ENCODE measurements at places on chromosomes 5 and 9.

GRCh38 chr5:146130440-146131045 lies 25.2 kb upstream of the PLAC8L1 start:
- DNase-seq = no peak

DNA sequence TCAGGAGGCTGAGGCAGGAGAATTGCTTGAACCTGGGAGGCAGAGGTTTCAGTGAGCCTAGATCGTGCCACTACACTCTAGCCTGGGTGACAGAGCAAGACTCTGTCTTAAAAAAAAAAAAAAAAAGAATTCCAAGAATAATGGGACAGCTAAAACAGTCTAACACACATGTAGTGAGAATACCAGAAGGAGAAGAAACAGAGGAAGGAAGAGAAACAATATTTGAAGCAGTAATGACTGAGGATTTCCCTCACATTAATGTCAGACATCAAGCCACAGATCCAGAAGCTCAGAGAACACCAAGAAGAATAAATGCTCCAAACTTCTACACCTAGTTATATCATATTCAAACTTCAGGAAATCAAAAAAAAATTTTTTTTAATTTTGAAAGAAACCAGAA lies 47.1 kb upstream of the EFNA5 start:
- DNase-seq = no peak

GRCh38 chr9:112249277-112249676 lies 74.2 kb upstream of the SUSD1 start:
- no peak for DNase-seq

- no peak for DNase-seq
Observed at GRCh38 chr5:1824903-1825841, 24.0 kb downstream of the NDUFS6 start.

GRCh38 chr5:152694231-152694630 lies 289.2 kb upstream of the NMUR2 start:
- DNase-seq = no peak

- DNase-seq = no peak
Observed at GRCh38 chr5:115577329-115577728, 24.9 kb downstream of the TICAM2 start.

GRCh38 chr9:69121155-69122081 lies 52.7 kb upstream of the TJP2 start:
- no peak for DNase-seq

GRCh38 chr5:111511174-111511830 lies 1.0 kb downstream of the STARD4 start:
- no peak for DNase-seq

DNA sequence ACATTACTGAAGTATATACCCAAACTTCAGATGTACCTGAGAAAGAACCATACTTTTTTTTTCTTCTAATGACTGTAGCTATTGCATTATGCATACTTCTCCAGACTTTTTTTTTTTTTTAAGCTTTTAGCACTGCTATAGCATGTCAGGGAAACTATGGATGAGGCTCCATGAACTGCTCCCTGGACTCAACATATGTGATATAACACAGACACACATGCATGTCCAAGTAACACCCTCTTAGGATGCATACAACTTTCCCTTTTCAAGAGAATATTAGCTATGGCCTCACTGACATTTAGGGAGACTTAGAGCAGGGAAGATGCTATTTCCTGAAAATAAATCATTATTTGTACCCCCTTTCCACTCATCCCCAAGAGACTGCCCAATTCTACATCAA lies 499 bp upstream of the ASPN start:
- no peak for DNase-seq

DNA sequence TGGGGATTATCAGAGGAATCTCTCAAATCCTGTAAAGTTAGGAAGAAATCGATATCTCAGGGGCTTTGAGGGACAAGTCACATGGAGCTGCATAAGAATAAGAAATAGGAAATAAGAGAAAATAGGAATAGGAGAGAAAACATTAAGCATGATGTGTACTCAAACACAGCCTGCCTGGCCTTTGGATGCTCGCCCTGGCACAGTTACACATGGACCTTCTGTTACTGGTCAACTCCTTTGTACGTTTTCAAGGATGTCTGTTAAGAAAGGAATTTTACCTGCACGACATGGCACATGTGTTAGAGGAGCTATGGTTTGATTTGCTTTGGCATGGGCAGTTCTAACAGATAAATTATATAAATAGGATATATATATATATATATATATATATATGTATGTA lies 321.2 kb downstream of the CDH12 start:
- DNase-seq = no peak

DNA sequence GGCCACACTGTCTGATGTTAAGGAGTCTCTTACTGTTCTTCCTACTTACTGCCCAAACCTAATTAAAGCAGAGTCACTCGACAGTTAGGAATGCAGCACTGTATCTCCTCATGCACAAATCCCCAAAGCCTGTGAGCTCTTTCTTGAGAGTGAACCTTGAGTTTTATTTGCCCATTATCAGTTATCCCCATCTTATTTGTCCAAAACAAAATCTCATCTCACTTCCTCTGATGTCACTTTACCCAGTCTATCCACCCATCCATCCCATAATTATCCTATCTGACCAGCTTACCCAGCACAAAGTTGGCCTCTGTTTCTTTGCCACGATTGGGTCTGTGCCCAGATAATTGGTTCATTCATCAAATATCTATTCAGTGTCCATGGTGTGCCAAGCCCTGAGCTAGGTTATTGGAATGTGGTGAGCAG lies 250.8 kb downstream of the SLIT3 start:
- DNase-seq = no peak

- DNase-seq = no peak
Observed at GRCh38 chr9:105835721-105836120, 141.4 kb downstream of the TMEM38B start.

- no peak for DNase-seq
Observed at GRCh38 chr5:90144625-90145327, 264.8 kb downstream of the CETN3 start.

DNA sequence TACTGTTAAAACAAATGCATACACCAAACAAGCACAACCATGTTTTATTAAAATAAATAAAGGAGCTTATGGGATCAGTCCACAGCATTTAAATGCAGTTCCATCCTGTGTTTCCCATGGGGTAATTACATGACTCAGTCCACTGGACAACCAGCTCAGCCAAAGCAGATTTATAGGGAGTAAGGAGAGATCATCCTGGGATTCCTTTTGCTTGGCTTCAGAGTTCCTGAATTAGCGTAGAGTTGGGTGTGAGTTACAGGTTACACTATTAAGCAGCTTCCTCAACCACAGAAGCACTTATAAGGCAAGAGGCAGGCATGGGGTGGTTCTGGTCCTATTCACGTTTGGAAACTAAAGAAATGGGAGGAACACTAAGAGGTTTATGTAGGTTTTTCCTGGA lies 381.1 kb upstream of the ACTBL2 start:
- DNase-seq = no peak

- DNase-seq = no peak
Observed at GRCh38 chr5:74556631-74557595, 83.6 kb downstream of the ENC1 start.

DNA sequence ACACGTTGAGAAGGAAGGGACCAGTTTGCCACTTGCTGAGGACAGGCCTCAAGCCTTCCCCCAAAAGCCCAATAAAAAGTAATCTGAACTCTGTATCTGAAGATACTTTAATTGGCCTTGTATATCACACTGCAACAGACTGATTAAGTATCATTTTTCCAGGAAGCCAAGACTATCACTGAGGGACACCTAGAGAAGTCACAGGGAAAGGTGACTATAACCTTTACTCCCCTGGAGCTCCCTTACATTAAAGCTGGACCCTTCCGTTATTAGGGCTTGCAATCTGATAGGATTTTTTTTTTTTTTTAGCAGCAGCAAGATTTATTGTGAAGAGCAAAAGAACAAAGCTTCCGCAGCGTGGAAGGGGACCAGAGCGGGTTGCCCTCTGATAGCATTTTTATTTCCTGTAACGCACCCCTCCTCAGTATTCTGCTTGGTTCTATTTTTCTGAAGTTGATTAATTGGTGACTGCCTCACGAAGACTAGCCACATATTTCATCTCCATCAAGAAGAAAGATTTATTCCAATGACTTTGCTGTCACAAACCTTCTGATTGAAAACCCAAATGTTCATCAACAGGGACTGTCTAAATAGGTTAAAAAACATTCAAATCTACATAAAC lies 2.7 kb downstream of the CDC14B start:
- no peak for DNase-seq

DNA sequence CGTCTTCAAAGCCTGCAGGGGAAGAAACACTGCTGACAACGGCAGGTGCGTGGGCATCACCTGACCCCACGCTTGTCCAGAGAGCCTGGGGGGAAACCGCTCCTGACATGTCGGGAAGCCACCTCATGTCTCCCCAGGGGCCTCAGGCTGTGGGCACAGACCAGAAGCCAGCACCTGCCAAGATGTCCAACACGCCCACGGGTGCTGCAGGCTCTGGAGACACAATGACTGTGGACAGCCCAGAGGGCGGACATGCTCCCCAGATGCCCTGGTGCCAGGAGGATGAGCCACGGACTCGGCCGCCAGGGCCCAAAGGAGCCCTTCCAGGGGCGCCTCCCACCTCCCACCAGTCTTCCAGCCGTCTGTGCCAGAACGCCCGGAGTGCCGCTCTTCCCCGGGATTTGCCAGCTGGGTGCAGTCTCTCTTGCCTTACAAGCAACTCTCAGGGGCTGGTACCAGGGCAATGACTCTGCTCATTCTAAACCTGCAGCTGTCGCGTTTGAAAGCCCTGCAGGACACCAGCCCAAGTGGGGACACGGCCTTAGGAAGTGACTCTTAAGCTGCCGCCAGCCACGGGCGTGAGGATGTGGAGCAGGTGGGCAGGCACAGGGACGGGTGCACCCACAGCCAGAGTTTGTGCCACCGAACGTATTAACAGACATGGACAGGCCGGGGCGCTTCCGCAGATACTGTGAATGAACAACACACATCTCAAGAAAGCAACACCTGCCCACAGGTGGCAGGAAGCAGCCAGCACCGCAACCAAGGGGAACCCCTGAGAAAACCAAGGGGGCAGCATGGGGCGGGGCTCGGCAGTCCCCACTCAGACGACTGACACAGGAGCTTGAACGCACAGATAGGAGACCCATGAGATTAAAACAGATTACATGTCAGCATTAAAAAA lies 6.8 kb upstream of the LHX3 start:
- no peak for DNase-seq

GRCh38 chr5:157148734-157149615 lies 6.3 kb upstream of the MED7 start:
- DNase-seq = peak; percentile 67

DNA sequence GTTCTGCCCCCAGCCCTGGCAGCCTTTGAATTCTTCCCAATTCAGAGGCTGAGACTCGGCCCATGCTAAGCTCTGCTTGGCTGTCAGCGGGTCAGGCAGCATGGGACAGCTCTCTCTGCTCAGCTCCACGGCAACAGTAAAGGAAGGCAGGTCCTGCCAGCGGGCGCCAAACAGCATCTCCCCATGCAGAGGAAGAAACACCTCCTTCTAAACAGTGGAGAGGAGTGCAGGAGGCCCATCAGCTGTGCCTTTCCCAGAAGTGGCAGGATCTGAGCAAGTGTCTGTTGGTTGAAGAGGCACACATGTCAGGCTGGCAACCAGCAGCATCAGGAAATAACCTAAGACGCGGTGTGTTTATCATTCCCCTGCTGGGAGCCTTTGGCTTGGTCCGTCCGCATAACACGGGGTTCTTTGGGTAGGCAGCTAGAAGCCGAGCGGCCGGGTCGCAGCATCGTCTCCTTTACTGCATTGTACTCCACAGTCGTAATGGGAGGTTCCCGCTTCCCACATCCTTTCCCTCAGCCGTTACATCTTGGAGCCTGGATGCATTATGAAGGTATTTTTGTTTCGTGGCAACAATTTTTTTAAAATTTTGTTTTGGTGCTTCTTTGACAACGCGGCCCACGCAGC lies 42.7 kb upstream of the NCS1 start:
- DNase-seq = no peak

GRCh38 chr5:180377556-180378197 lies 24.5 kb upstream of the GFPT2 start:
- no peak for DNase-seq

- no peak for DNase-seq
Observed at GRCh38 chr5:179613460-179614071, 9.9 kb downstream of the HNRNPH1 start.

- no peak for DNase-seq
Observed at GRCh38 chr9:120697448-120697847, 16.8 kb downstream of the MEGF9 start.

GRCh38 chr5:135032695-135032998 lies 1.4 kb downstream of the PITX1 start:
- DNase-seq = no peak

- DNase-seq = no peak
Observed at GRCh38 chr9:2243666-2244555, 228.8 kb downstream of the SMARCA2 start.

- DNase-seq = no peak
Observed at GRCh38 chr5:58149746-58150145, 310.1 kb downstream of the PLK2 start.

Measured in stimulated activated CD4-positive, alpha-beta T cell treated with anti-CD3 and anti-CD28 coated beads, Interleukin-12 subunit alpha, Interleukin-12 subunit beta, amount 100 ng/mL, for 48 hours (primary cell).